Psoas muscle (tissue), 8 donors: ENCODE measurements at places on chromosomes 2 and 18.

GRCh38 chr2:175097297-175097696 lies 70.7 kb downstream of the ATF2 start:
- DNase-seq = no peak

- DNase-seq = no peak
Measured at GRCh38 chr2:75221862-75222261, 22.5 kb upstream of the TACR1 start.

GRCh38 chr18:10477121-10477862 lies 22.9 kb downstream of the APCDD1 start:
- DNase-seq = no peak

- DNase-seq = no peak
Measured at GRCh38 chr2:74593826-74594772, 39.6 kb downstream of the DOK1 start.

GRCh38 chr2:44275927-44276303 lies 635 bp downstream of the SLC3A1 start:
- no peak for DNase-seq
